ENCODE measurements at places on chromosomes 12 and 14. TPM values are rescaled to one million over a fixed set of nuclear protein-coding genes. Genes with fewer than 3 reads are reported as not detected.

- H3K36me3 ChIP-seq = no peaks in the 10 kb centered on the region
- H3K4me1 ChIP-seq = no peaks in the 10 kb centered on the region
- H3K27me3 ChIP-seq = peaks cover 21% of the 10 kb centered on the region
- no peak overlapping the region for H3K27ac ChIP-seq
- no peak overlapping the region for H3K4me3 ChIP-seq
Measured at GRCh38 chr12:67137256-67137655, 131.9 kb upstream of the CAND1 start.

- peaks cover 5% of the 10 kb centered on the region for H3K36me3 ChIP-seq
- H3K27ac ChIP-seq = peak overlapping the region; percentile 51
- no peak overlapping the region for H3K4me3 ChIP-seq
- peaks cover 58% of the 10 kb centered on the region for H3K4me1 ChIP-seq
- no peaks in the 10 kb centered on the region for H3K27me3 ChIP-seq
Measured at GRCh38 chr12:104526751-104527150, 70.0 kb downstream of the CHST11 start.

GRCh38 chr14:75627406-75627805 lies 33.3 kb downstream of the ERG28 start:
- H3K27ac ChIP-seq = no peak overlapping the region
- no peak overlapping the region for H3K4me3 ChIP-seq
- no peaks in the 10 kb centered on the region for H3K27me3 ChIP-seq
- H3K4me1 ChIP-seq = no peaks in the 10 kb centered on the region

The P2RX7 gene
- total RNA-seq = 10.4 TPM

The BCL11B gene
- 174 TPM for total RNA-seq

The CNOT2 gene
- 114 TPM for total RNA-seq

DNA sequence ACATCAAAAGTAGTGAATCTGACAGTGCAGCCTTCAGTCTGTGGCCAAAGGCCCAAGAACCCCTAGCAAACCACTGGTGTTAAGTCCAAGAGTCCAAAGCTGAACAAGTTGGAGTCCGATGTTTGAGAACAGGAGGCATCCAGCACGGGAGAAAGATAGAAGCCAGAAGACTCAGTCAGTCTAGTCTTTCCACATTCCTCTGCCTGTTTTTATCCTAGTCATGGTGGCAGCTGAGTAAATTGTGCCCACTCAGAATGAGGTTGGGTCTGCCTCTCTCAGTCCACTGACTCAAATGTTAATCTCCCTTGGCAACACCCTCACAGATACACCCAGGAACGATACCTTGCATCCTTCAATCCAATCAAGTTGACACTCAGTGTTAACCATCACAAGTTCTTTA lies 1255.4 kb downstream of the LRFN5 start:
- DNase-seq = no peak
- H3K27me3 ChIP-seq = no peaks in the 10 kb centered on the region
- no peak overlapping the region for H3K27ac ChIP-seq
- H3K4me1 ChIP-seq = no peaks in the 10 kb centered on the region
- no peaks in the 10 kb centered on the region for H3K36me3 ChIP-seq

The LRRC10 gene
- total RNA-seq = not detected
